Central memory CD8-positive, alpha-beta T cell (primary cell): ENCODE measurements at places on chromosomes 6 and 20.

- DNase-seq = no peak
Measured at GRCh38 chr20:62595491-62595890, 46.8 kb upstream of the SLCO4A1 start.

DNA sequence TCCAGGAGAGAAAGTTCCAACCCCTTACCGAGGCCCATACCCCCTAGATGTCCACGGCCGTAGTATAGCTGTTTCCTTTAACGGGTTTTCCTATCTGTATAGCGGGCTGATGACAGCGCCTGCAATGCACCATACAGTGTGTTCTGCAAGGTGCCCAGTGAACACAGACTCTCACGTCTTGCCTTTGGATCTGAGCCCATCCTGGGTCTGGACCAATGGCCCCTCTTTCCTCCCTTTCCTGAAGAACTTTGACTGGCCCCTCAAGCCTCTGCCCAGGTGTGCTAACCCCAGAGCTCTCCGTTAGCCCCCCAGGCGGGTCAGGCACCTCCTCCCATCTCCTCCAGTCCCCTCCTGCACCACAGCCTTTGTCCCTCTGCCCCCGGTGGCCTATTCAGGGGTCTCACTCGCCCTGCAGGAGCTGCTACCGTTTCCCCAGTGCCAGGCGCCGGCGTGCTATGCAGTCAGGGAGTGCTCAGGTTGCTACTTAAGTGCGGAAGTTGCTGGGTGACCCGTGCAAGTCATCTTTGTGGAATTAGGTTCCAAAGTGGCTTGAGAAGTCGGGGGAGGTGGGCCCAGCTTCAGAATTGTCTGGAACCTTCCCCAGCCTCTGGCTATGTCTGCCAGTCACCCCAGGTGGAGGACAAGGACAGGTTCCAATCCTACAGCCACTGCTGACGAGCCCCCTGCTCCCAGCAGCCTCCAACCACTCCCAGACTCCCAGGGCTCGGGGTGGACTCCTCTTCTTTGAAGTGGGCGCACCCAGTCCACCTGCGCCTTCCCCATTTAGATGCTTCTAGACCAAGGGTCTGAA lies 35.0 kb upstream of the ZBP1 start:
- no peak for DNase-seq

- DNase-seq = no peak
Measured at GRCh38 chr6:163288066-163288465, 126.5 kb upstream of the QKI start.

DNA sequence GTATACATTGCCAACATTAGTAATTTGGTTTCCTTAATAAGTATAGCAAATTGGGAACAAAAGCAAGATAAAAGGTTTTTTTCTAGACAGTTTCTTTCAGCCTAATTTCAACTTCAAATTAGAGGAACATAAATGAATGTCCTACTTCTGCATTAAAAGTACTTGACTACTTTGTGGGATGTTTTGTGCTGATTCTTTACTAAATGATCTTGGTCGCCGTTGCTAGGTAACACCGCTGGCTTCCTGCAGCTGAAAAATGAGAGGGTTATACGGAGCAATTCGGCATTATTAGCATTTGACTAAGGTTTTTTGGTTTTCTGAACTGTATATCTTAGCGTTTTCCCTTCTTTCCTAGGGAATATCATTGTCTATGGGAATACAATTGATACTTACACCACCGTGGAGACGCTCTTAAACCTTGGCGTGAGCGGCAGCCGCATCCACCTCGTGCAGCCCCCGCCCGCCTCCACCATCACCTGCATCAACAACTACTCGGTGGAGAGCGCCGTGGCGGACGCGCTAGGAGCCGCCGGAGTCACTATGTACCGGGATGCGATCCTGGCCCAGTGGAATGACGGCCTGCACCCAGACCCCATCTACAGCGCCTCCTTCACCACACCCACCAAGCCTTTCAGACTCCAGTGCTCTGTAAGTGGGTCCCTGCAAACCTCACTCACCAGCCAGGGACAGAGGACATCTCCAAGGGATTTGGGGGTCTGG lies 90.9 kb upstream of the INSM1 start:
- DNase-seq = no peak

- no peak for DNase-seq
Measured at GRCh38 chr20:21522481-21523280, 8.8 kb upstream of the NKX2-2 start.

- no peak for DNase-seq
Measured at GRCh38 chr6:159979136-159979874, 10.4 kb downstream of the IGF2R start.

DNA sequence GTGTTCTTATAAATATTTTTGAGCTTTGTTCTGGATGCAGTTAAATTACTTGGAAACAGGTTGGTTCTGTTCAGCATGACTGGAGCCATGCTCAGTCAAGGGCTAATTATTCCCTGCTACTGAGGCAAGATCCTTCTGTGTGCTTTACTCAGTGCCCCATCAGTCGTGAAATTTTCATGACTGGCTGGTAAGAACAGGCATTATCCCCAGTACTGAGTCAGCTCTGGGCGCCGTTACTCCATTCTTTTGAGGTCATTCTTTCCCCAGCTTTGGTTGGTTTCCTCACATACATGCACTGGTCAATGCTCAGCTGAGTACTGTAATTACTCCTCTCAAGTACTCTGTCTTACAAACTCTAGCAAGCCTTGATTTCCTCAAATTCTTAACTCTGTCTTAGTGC lies 71.3 kb downstream of the CDKAL1 start:
- no peak for DNase-seq

- no peak for DNase-seq
Measured at GRCh38 chr6:90220273-90220672, 76.4 kb downstream of the BACH2 start.

GRCh38 chr6:51753635-51754034 lies 333.8 kb downstream of the PKHD1 start:
- no peak for DNase-seq

GRCh38 chr20:32482143-32482441 lies 103.0 kb downstream of the NOL4L start:
- DNase-seq = no peak

DNA sequence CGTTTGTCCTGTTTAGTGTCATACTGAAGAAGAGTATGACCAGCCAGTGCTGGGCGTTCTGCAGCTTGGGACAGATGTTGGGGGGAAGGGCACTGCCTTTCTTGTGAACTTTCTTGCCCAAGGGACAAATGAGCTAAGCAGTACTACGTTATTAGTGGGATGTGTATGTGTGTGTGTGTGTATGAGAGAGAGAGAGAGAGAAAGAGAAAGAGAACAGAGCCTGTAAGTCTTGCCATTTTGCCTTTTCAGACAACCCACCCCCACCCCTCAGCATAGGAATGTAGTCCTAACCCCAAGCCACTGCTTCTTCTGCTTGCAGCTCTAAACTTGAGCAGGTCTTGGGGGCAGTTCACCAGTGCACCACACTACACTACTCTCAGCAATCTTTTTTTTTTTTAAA lies 45.5 kb downstream of the E2F3 start:
- no peak for DNase-seq

- no peak for DNase-seq
Measured at GRCh38 chr20:61706259-61706961, 359.3 kb downstream of the TAF4 start.

DNA sequence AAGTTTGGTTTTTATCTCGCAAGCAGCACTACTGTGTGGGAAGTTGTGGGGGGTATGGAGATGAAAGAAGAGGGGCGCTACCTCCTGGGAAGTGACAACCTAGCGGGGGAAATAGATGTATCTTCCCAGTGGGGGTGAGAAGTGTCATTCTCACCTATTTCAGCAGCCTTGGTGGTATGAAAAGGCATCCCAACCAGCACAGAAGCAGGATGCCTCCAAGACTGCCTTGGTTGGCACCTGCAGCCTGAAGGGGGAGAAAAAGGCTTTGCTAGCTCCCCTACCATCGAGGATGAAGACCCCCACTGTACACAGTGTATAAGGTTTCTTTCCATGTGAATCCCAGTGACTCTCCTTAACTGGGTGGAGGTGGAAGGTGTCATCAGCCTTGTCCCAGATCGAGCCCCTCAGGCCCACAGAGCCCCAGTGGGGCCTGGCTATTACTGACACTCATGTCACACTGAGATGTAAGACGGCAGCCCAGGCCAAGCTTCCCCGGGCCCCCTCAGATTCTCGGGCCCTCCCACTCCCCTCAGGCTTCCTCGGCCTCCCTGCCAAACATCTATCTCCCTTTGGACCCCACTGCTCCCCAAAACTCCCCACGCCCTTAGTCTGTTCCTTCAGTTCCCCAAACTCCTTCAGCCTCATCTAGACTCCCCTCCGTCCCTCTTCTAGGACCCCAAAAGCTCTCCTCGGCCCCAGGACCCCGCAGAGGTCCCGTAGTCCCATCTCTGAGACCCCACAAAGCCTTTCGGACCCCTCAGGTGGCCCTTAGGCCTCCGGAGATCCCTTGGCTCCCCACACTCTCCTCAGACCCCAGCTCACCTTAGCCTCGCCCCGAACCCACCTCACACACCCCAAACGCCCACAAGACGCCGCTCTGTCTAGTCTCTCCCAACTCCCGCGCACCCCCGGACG lies 688 bp downstream of the COMMD7 start:
- no peak for DNase-seq

- no peak for DNase-seq
Measured at GRCh38 chr6:32459781-32460424, 20.2 kb downstream of the HLA-DRA start.

GRCh38 chr6:136723780-136724179 lies 68.5 kb downstream of the MAP3K5 start:
- DNase-seq = no peak

DNA sequence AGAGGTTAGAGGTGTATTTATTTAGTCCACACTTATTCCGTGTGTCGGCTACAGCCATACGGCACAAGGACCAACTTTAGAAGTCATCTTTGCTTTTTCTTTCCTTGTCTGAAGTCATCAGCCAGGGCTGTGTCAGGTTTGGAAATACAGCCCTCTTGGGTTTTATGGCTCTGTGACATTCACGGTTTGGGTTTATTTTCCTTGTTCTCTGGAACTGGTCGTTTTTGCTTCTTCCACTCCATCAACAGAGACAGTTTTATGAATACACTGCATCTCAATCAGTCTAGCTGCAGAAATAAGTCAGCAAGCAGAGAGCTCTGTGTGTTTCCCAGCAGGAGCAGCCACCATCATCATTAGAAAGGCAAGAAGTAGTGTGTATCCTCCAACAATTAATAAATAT lies 132.5 kb downstream of the TBC1D7 start:
- DNase-seq = no peak

- no peak for DNase-seq
Measured at GRCh38 chr20:62479156-62479555, 3.4 kb upstream of the GATA5 start.

- DNase-seq = no peak
Measured at GRCh38 chr6:122454673-122455072, 16.9 kb downstream of the SERINC1 start.
